ENCODE measurements at places on chromosomes 13 and 19.
A peak's percentile ranks its signal among the peaks of the same experiment; 100 is the strongest.

- no peak overlapping the region for H3K27ac ChIP-seq
- H3K27me3 ChIP-seq = no peaks in the 10 kb centered on the region
- no peak for DNase-seq
Measured at GRCh38 chr13:55000043-55000442, 1971.4 kb downstream of the OLFM4 start.

- no peaks in the 10 kb centered on the region for H3K36me3 ChIP-seq
- peaks cover 4% of the 10 kb centered on the region for H3K4me1 ChIP-seq
- no peak overlapping the region for H3K4me3 ChIP-seq
Measured at GRCh38 chr13:111540486-111540885, 220.0 kb downstream of the TEX29 start.

GRCh38 chr19:51800473-51801244 lies 5.7 kb downstream of the FPR3 start:
- no peak for DNase-seq
- H3K4me3 ChIP-seq = no peak overlapping the region
- no peak overlapping the region for H3K27ac ChIP-seq
- H3K4me1 ChIP-seq = no peaks in the 10 kb centered on the region
- H3K36me3 ChIP-seq = no peaks in the 10 kb centered on the region

DNA sequence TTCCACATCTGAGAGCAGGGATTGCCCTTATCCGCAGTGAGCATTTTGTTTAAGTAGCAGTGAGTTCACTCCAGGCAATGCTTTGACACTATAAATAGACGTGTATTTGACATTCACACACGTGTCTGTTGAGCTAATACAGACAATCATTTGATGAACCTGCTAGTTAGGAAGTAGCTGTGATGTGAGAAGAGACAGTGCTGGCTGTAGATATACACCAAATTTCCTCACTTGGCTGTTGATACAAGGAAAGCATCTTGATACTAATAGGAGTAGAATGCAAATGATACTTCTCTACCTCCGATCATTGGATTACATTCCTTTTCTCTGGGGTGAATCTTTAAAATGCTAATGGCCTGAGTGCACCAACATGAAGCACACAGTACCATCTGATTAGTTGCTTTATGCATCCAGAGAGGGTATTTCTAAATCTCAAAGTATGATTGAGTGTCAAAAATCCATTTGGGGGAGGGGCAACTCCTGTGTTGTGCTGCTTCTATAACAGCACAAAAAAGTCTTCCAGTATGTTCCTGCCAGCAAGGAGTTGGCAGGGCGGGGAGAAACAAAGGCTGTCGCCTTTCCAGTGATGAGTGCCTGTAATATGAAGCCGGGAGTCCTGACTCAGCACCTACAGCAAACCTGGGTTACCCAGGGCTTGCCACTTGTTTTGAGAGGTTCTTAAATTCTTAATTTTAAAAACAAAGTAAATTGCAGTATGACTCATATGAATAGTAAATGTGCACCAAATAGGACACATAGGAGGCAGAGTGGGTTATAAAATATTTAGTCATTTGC lies 7.0 kb downstream of the CUL4A start:
- no peak for DNase-seq
- H3K4me1 ChIP-seq = peaks cover 30% of the 10 kb centered on the region
- H3K27me3 ChIP-seq = no peaks in the 10 kb centered on the region
- no peak overlapping the region for H3K27ac ChIP-seq

- H3K27ac ChIP-seq = peak overlapping the region; percentile 83
- peaks cover 25% of the 10 kb centered on the region for H3K4me1 ChIP-seq
- H3K27me3 ChIP-seq = no peaks in the 10 kb centered on the region
- no peak overlapping the region for H3K4me3 ChIP-seq
- DNase-seq = peak; percentile 41
Measured at GRCh38 chr13:77751513-77752456, 54.3 kb downstream of the SLAIN1 start.

DNA sequence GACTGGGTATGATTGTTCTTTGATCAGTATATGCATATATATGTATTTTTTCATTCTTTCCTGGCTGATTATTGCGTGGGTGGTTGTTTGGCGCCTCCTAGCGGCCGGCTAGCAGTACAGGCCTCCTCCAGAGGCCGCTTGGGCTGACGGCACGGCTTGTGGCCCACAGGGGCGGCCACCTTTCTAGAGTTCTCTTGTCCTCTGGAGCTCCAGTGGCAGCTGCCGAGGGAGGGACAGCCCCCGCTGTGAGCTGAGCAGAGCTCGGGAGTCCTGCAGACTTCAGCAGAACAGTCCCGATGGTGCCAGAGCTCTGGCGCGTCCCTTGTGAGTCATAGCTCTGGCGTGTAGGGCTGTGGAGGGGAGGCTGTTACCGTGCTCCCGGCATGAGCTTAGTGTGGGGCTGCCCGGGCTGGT lies 22.5 kb upstream of the ZNF429 start:
- H3K36me3 ChIP-seq = peaks cover 2% of the 10 kb centered on the region
- no peak overlapping the region for H3K27ac ChIP-seq
- no peaks in the 10 kb centered on the region for H3K4me1 ChIP-seq

All from activated naive CD8-positive, alpha-beta T cell treated with anti-CD3 and anti-CD28 coated beads for 36 hours (primary cell).